ENCODE measurements at places on chromosomes 1 and 21.

DNA sequence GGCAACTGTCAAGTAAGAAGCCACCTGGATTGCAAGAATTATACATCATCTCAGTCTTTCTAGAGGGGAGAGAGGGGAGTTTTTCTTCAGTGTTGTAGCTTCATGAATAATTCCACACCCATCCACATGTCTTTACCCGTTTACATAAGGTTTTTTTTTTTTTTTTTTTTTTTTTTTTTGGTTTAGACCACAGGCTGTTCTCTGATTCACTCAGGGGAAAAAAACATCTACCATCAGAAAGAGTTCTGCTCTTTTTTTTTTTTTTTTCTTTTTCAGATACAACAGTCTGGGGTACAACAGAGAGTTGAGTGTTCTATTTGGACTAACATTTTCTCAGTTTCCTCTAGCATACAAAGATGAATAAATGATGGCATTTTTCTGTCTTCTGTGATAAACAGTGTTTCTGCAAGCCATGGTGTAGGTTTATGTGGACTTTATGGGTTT lies 4.9 kb upstream of the KIF14 start:
- no peak for DNase-seq

GRCh38 chr1:26789931-26790330 lies 2.2 kb downstream of the PIGV start:
- no peak for DNase-seq

GRCh38 chr1:210598135-210598652 lies 269.5 kb downstream of the HHAT start:
- DNase-seq: no peak

- DNase-seq: no peak
Observed at GRCh38 chr1:158098256-158098655, 82.4 kb upstream of the CD1D start.

- no peak for DNase-seq
Observed at GRCh38 chr21:26583769-26584168, 10.7 kb upstream of the CYYR1 start.

- no peak for DNase-seq
Observed at GRCh38 chr1:112504001-112504660, 4.6 kb upstream of the WNT2B start.

DNA sequence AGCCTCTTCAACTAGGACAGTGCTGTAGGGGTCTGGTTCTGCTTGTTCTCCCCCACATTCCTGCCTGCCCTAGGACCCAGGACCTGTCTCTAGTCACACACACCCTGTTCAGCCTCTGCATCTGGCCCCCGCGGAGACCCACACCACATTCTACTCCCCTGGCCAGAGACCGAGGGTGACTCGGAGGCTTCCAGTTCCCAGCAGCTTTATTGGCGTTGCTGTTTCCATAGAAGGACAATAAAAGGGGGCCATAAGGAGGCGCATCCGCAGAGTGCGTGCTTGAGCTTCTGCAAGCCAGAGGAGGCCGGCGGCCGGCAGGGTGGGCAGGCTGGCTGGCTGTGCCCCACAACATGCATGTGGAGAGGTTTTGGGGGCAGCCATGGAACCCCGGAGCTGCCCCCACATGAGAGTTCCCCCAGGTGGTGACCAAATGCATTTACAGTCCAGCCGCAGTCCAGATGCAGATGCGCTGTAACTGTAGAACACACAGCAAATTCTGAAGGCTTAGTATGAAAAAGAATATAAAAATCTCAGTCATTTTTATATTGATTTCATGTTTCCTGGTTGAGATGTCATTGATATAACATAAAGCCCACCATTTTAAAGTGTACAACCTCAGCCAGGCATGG lies 52.4 kb downstream of the PDE9A start:
- no peak for DNase-seq

DNA sequence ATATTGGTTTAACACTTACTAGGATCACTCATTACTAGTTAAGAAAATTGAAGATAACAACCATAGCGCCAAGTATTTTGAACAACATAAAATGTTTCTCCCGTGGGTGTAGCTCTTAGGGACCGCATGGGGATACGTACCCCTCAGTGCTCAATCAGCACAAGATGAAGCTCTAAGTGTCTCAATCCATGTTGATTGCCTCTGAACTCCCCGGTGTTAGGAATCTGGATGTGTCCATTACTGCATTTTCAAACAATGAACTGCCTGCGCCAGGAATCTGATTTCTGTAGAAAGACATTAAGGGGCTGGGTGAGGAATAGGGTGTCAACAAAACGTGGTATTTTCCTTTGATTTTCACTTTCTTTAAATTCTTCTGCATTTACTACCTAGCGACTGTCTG lies 100.2 kb downstream of the LMO4 start:
- DNase-seq: no peak

GRCh38 chr1:31923901-31924535 lies 14.2 kb downstream of the PTP4A2 start:
- DNase-seq: no peak

GRCh38 chr1:79264975-79265818 lies 258.7 kb upstream of the ADGRL4 start:
- no peak for DNase-seq

- DNase-seq: no peak
Observed at GRCh38 chr1:243964915-243965314, 86.2 kb upstream of the ZBTB18 start.

DNA sequence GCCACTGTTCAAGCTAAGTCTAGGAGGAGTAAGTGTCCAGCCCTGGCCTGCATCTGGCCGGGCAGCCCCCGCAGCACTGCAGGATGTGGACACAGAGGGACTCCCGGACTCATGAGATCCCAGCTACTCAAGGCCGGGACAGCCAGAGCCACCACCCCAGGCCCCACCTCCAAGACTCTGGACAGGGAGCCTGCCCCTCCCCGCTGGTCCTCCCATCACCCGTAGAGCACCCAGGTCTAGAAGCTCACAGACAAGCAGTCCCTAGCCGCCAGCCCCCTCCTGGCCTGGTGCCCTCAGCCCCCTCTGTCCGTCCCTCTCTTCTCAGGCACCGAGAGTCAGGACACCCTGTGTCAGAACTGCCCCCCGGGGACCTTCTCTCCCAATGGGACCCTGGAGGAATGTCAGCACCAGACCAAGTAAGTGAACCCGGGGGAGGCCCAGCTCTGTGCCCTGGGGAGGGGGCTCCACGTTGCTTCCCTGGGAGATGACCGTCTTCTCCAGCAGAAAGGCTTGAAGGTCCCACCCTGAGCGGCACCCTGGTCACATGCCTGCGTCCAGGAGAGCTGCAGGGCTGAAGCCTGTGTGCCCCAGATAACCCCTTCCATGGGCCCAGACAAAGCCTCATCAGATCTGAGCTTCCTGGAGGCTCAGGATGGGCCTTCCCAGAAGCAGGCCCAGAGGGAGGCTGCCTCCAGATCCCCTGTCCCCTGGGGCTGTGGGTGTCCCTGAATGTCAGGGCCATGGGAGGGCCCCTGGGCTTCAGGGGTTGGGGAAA lies 4.3 kb downstream of the TNFRSF14 start:
- DNase-seq: peak; percentile 36

- DNase-seq: peak; percentile 79
Observed at GRCh38 chr1:160997323-160998038, 23.5 kb downstream of the F11R start.

DNA sequence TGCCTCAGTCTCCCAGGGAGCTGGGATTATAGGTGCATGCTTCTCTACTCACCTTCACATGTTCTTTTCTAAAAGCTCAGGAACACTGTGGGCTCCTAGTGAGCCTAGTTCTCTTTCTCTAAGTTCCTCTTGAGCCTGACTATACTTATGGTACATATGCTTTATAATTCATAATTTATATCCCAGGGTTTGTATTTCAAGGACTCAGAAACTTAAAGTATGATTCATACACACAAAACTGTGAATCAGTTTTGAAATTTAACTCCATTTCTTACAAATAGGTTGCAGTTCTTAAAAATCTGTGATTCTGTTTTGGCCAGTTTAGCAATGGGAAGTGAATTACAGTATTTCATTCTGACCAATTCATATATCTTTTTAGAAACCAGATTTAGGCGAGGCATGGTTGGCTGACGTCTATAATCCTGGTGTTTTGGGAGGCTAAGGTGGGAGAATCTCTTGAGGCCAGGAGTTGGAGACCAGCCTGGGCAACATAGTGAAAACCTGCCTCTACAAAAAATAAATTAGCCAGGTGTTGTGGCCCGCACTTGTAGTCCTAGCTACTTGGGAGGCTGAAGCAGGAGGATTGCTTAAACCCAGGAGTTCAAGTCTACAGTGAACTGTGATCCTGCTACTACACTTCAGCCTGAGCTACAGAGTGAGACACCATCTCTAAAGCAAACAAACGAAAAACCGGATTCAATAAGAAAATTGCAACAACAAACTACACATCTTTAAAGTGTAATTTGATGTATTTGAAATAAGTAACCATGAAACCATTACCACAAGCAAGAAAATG lies 15.6 kb downstream of the RASAL2 start:
- DNase-seq: no peak

DNA sequence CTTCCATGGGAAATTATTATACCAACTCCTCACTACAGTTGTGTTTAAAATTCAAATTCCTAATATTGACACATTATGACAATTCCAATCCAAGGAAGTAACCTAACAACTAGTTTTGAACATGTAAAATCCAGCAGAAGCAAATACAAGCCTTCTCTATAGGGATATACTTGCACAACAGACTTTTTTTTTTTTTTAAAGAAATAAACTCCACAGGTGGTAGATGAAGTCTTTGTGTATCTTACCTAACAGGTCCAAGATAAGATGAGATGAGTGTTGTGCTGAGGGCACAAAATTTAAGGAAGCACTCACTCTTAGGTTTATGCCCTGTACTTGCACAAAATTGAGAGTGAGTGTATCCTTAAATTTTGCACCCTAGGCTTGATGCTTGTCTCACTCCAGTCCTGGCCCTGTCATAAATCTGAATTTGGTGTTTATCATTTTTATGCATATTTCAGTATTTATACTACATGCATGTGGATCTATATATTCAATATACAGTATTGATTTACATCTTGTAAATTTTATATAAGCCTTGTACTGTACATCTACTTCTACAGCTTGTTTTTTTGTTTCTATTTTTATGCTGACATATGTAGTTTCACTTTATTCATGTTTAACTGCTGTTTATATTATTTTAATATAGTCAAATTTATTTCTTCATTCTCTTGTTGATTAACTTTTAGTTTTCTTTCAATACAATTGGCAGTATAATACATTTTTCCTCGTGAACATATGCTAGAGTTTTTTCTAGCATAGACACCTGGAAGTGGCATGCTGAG lies 60.6 kb upstream of the RGL1 start:
- no peak for DNase-seq

DNA sequence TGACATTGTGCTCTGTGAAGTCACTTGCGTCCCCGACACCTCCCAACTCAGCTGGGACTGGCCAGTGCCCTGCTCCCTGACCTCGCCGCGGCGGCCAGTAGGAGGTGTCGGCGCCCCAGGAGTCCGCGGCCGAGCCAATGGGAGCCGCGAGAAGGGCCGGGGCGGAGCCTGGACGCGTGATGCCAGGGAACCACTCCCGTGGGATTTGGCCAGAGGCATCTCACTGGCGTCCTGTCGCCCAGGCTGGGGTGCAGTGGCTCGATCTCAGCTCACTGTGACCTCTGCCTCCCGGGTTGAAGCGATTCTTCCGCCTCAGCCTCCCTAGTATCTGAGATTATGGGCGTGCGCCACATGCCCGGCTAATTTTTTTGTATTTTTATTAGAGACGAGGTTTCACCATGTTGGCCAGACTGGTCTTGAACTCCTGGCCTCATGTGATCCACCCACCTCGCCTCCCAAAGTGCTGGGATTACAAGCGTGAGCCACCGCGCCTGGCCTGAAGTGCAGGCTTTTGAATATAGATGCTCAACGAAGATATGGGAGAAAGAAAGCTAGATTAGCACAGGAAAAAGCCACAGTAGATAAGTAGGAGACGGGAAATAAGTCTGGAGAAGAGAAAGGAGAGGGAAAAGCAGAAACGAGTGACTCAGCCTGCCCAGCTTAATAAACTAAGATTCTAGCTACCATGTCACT lies 38.0 kb downstream of the ZBTB8OS start:
- DNase-seq: peak; percentile 26

GRCh38 chr1:44616284-44616990 lies 57.8 kb downstream of the TMEM53 start:
- no peak for DNase-seq

DNA sequence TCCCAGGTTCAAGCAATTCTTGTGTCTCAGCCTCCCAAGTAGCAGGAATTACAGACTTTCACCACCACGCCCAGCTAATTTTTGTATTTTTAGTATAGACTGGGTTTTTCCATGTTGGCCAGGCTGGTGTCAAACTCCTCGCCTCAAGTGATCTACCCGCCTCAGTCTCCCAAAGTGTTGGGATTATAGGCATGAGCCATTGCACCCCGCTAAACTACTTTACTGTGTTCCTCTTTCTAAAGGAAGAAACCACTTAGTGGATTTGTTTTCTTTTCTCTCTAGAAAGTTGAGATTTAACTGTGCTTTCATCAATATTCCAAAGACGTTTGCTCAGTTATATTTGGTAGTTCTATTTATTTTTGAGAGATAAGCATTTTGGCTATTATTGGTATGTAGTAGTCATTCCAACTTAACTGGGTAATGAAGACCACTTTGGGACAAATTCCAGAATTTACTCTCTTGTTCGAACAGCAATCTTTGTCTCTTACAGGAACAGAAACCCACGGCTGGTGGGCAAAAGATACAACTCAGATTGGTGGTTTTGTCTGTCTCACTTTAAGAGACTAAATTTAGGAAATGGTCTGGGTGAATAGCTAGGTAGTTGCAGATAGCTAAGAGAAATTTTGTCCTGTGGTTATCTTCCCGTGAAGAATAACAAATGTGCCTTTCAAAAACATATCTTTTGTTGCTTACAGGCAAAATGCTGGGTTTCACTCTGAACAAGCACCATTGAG lies 103.5 kb upstream of the CD55 start:
- no peak for DNase-seq

- DNase-seq: no peak
Observed at GRCh38 chr1:56123421-56123820, 455.9 kb downstream of the PLPP3 start.

GRCh38 chr1:70528590-70529333 lies 117.7 kb downstream of the CTH start:
- no peak for DNase-seq

DNA sequence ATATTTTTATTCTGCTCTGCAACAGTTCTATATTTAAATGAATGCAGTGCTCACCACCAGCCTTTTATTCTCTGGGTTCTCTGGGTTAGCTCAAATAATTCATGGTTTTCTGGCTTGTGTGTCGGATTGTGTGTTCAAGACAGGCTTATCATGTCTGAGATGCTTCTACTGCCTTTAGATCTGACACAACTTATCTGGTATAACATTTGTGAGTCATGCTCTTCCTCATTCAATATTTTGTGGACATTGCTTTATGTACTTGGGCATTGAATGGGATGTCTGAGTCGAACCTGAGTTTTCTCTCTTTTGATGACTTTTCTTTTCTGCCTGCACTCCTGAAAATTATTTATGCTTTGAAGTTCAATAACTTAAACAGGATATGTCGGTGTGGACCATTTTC lies 17.6 kb upstream of the PKP1 start:
- DNase-seq: no peak

GRCh38 chr1:40668769-40669525 lies 3.5 kb upstream of the RIMS3 start:
- DNase-seq: peak; percentile 85
